ENCODE measurements at places on chromosomes 2 and 18.

GRCh38 chr2:128405981-128406613, 87.4 kb upstream of the HS6ST1 start:
- no peak for DNase-seq

- no peak for DNase-seq
Observed at GRCh38 chr2:197108758-197109157, 182.3 kb upstream of the PGAP1 start.

DNA sequence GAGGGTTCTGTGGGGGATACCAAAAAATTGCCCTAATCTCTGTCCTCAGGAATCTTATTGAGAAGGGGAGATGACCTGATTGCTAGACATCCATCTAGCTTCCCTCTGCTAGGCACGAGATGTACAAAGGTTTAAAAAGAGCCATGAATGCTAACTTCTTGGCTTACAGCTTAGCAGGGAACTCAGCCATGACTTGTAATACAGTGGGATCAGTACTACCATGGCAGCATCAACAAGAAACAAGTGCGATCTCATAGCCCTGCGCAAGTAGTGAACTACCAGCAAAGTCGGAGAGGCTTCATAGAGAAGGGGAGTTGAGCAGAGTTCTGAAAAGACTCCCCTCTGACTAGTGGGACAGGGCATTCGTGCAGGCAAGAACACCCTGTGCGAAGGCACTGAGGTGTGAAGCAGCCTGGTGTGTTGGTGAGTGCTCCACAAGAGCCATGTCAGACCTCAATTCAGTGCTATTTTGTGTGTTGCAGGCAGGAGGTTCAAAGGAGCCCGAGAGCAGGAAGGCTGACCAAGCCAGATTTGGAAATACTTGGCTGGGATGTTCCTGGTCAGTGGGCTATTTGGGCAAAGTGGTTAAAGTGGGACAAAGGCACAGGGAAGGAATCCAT, 130.0 kb downstream of the FMNL2 start:
- DNase-seq: no peak

GRCh38 chr2:126975671-126976655, 77.3 kb downstream of the TEX51 start:
- no peak for DNase-seq

- no peak for DNase-seq
Observed at GRCh38 chr18:32435631-32436500, 34.8 kb downstream of the GAREM1 start.

GRCh38 chr2:15950088-15950952, 10.0 kb downstream of the MYCN start:
- no peak for DNase-seq
